ENCODE measurements at places on chromosomes 3 and 15.
A peak's percentile ranks its signal among the peaks of the same experiment; 100 is the strongest.

GRCh38 chr3:120496278-120497002 lies 45.6 kb upstream of the FSTL1 start:
- no peak for DNase-seq

DNA sequence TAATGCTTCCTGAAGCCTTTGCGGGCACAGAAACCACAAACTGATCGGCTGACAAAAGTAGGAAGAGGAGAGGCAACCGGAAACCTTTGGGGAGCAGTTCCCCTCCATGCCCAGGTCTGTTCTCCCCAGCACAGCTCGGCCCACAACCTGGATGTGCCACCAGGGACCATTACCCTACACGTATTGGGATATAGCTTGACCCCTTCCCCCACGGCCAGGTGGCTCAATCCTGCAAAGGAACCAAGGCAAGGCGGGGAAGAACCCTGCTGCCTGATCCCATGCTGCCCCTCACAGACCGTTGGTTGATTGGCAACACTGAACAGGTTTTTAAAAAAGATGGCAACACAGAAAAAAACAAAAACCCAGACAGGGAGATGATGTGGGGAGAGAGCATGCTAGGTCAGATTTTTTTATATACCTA lies 19.7 kb upstream of the TCAIM start:
- DNase-seq = no peak

DNA sequence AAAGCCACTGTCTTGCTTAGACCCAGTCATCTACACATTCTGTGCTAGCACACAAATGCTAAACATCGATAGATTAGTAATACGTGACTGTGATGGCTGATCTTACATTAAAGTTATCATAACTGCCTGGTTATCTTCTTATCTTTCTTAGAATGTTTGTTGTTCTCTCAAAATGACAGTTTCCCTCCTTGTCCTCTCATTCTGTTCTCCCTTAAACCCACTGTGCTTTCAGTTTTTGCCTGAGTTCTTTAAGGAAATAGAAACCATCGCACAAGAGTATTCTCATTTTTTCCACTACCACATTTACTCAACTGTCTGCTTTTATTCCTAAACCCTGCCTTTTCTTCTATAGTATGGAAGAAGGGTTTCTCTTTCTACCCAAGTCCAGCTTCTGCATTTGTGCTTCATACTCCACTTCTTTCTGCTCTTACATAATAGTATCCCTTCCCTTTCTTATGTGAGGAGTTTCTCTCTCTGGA lies 17.1 kb downstream of the STX19 start:
- DNase-seq = peak; percentile 79

- no peak for DNase-seq
These were observed 27.7 kb downstream of the DLG1 start for GRCh38 chr3:197270558-197271317.

- DNase-seq = no peak
These were observed 223.2 kb downstream of the MBNL1 start for GRCh38 chr3:152491922-152492321.

DNA sequence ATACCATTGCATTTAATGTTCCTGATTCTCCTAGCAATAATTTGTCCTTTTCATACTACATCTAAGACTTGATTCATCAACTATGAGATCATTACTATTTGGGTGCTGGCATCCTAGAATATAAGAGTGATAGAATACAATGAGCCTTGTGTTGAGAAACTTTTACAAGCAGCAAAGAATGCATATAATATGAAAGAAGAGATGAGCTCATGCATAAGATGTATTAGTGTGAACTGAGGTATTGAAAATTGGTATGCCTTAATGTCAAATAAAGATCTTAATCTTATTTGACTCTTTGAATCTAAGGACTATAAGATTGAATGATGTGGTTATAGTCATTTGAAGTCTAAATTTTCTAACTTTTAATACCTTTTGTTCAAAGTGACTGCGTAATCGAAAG lies 220.0 kb upstream of the ARHGEF26 start:
- DNase-seq = no peak

GRCh38 chr3:63193647-63194046 lies 84.5 kb upstream of the SYNPR start:
- peak; percentile 0 for DNase-seq

DNA sequence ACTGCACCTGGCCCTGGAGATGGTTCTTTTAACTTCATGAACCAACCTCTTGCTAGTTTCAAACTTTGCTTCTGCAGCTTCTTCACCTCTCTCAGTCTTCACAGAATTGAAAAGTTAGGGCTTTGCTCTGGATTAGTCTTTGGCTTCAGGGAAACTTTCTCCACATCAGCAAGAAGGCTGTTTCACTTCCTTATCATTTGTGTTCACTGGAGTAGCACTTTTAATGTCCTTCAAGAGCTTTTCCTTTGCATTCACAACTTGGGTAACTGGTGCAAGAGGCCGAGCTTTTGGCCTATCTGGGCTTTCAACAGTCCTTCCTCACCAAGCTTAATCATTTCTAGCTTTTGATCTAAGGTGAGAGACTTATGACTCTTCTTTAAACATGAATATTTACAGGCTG lies 15.7 kb upstream of the TM2D3 start:
- no peak for DNase-seq

- DNase-seq = no peak
These were observed 247.8 kb upstream of the ALCAM start for GRCh38 chr3:105118905-105119304.

GRCh38 chr3:128496019-128496601 lies 3.1 kb upstream of the GATA2 start:
- DNase-seq = no peak

DNA sequence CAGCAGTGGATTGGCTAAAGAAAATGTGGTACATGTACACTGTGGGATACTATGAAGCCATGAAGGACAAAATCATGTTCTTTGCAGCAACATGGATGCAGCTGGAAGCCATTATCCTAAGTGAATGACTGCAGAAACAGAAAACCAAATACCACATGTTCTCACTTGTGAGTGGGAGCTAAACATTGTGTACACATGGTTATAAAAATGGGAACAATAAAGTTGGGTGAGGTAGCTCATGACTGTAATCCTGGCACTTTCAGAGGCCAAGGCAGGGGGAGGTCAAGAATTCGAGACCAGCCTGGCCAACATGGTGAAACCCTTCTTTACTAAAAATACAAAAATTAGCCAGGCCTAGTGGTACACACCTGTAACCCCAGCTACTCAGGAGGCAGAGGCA lies 3.6 kb upstream of the OR4F6 start:
- DNase-seq = no peak

DNA sequence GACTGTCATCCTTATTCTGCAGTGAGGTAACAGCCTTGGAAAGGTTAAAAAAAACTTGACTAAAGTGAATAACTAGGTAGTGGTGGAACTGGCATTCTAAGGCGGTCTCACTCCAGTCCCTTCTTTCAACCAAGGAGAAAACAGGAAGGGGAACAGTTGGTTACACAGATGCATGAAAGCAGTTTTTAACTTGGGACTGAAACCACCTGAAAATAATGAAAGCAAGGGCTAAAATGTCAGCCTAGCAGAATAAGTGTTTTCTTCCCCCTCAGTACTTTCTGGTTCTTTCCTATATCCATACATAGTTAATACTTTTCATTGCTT lies 748 bp upstream of the AVEN start:
- no peak for DNase-seq

DNA sequence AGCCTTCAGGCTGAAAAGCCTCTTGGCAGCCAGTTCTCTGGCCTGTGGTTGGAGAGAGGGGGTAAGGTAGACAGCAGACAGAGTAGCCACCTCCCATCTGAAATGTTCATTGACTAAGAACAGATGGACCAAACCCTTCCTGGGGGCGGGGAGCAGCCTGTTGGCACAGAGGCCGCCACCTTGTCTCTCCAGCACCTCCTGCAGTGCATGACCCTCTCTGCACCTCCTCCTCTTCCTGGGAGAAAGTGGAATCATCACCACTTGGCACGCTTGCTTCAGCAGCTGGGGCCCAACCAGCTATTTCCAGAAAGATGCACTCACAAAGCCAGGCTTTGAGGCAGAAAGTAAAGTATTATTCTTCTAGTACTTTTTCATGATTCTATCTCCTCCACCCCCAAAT lies 313.4 kb upstream of the CHRM5 start:
- DNase-seq = no peak

- DNase-seq = no peak
These were observed 61.0 kb downstream of the TLE3 start for GRCh38 chr15:70036585-70037291.

- peak; percentile 4 for DNase-seq
These were observed at the start of gene ACTC1 for GRCh38 chr15:34795267-34796081. ACTC1 (minus strand) TSS chr15:34795549; CDS start chr15:34794808, 741 bp downstream.

DNA sequence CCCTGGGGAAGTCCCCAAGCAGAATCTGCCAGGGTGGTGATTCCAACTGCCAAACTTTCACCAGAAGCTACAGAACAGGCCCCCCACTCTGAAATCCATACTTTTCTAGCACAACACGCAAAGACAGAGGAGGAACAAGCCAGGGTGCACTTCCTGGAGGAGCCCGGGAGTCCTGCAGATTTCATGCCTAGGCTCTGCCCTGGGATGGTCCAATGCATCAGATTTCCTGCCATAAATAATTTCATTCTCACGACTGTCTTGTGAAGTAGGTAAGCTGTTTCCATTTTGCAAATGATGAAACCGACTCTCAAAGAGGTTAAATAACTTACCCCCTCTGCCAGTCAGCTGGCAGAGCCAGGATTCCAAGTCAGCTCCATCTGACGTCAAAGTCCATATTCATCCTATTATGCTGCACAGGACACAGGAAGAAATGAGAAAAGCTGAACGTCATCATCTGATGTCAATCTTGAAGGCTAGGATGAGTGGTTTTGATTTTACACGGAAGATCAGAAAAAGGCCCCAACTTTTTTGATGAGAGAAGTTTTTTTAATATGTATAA lies 134.8 kb upstream of the IGF1R start:
- DNase-seq = no peak

GRCh38 chr3:73614419-73614818 lies 10.3 kb downstream of the PDZRN3 start:
- no peak for DNase-seq

- DNase-seq = peak; percentile 43
These were observed 104.4 kb upstream of the GOLGA6L6 start for GRCh38 chr15:20645956-20646355.

- no peak for DNase-seq
These were observed 5.4 kb upstream of the CLDN11 start for GRCh38 chr3:170413291-170413690.

DNA sequence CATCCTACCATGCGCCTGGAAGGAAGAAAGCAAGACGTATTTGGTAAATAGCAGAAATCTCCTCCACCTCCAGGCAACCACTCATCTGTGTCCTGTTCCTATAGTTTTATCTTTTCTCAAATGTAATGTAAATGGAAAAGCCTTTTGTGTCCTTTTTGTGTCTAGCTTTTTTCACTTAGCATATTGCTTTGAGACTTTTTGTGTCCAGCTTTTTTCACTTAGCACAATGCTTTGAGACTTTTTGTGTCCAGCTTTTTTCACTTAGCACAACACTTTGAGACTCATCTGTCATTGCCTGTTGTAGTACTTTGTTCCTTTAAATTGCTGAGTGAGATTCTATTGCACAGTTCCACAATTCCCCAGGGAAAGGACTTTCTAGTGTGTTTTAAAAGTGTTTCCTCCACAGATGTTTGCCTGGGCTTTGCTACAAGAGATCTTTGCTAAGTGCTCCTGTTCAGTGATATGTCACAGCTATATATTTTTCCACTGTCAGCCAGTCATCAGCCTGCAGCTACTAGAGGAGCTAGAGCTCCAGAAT lies 27.9 kb upstream of the MUC13 start:
- DNase-seq = no peak

GRCh38 chr15:66931768-66932633 lies 133.4 kb upstream of the SMAD3 start:
- DNase-seq = no peak

DNA sequence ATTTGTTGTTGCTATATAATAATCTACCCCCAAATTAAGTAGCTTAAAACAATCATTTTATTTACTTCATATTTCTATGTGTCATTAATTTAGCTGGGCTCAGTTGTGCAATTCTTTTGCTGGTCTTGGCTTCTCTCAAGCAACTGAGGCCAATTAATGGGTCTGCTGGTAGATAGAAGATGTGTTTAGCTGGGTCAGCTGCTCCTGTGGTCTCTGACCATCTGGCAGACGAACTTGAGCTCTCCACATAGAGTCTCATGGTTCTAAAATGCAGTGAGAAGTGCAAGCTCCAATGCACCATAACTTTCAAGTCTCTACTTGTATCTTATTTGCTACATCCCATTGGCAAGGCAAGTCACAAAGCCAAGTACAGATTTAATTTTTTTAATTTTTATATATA lies 515.6 kb downstream of the ZIC1 start:
- no peak for DNase-seq

GRCh38 chr3:181998828-181999227 lies 287.1 kb downstream of the SOX2 start:
- DNase-seq = no peak

- DNase-seq = no peak
These were observed 149.5 kb downstream of the GREM1 start for GRCh38 chr15:32867313-32867626.

GRCh38 chr3:119413603-119414280 lies 49.7 kb downstream of the TMEM39A start:
- DNase-seq = no peak

- peak; percentile 51 for DNase-seq
These were observed 82.8 kb upstream of the CDV3 start for GRCh38 chr3:133490468-133491351.

DNA sequence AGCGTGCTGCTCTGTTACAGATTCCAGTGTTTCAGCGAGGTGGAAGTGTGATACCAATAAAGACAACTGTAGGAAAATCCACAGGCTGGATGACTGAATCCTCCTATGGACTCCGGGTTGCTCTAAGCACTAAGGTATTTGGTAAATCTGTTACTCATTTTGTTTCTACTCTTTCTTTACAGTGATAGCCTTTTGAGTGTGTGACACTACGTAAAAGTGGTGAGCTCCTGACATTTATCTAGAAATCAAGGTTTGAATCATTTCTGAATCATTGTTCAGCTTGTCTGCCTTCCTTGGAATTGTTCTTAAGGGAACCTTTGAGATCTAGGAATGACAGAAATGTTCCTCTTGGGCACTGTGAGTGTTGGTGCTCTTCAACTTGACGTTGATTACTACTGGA lies 11.2 kb upstream of the CAPN3 start:
- DNase-seq = peak; percentile 8

GRCh38 chr3:116000311-116000710 lies 377.0 kb downstream of the GAP43 start:
- no peak for DNase-seq

GRCh38 chr3:116240261-116240660 lies 205.0 kb downstream of the LSAMP start:
- DNase-seq = no peak

GRCh38 chr3:51931756-51932155 lies 9.9 kb downstream of the RRP9 start:
- DNase-seq = no peak

GRCh38 chr15:92457471-92458041 lies 63.9 kb downstream of the ST8SIA2 start:
- no peak for DNase-seq

DNA sequence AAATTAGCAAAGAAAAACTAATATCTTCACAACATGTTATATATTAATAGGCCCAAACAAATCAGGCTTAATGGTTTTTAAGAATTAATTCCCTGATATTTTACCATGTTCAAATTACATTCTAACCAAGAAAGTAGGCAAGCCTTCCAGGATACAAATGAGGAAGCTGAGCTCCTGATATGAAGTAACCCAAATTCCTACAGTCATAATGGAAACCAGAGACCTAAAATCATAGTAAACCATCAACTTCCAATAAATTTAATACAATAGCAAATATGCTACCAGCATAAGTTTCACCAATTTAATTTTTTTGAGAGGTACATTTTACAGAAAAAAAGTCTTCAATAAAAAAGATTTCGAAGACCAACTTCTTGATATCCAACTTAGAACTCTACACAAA lies 3.8 kb downstream of the DCBLD2 start:
- no peak for DNase-seq
